ENCODE measurements at places on chromosomes 6 and 20. TPM values are rescaled to one million over a fixed set of nuclear protein-coding genes. Genes with fewer than 3 reads are reported as not detected.

DNA sequence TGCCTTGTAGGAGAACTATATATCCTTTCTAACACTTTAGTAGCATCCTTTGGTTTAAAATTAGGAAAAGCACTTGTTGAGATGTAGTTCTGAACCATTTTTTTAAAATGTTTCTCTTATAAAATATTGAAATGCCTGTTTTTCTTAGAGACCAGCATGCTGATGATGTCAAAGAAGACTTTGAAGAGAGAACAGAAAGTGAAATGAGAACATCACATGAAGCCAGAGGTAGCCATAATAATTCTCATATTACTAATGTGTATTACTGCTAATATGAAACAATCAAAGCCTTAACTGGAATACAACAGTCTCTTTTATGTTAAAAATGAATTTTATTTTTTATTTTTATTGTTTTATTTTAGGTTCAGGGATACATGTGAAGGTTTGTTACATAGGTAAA lies 102.0 kb downstream of the SAMD3 start:
- H3K36me3 ChIP-seq: peaks cover 33% of the 10 kb centered on the region
- H3K27ac ChIP-seq: peak overlapping the region; percentile 25
- H3K4me1 ChIP-seq: peaks cover 14% of the 10 kb centered on the region
- H3K4me3 ChIP-seq: no peak overlapping the region
- no peaks in the 10 kb centered on the region for H3K27me3 ChIP-seq

GRCh38 chr6:158848490-158848895 lies 29.3 kb upstream of the EZR start:
- H3K27ac ChIP-seq: no peak overlapping the region
- no peak overlapping the region for H3K4me3 ChIP-seq
- peaks cover 2% of the 10 kb centered on the region for H3K36me3 ChIP-seq
- no peak for DNase-seq
- peaks cover 3% of the 10 kb centered on the region for H3K27me3 ChIP-seq

DNA sequence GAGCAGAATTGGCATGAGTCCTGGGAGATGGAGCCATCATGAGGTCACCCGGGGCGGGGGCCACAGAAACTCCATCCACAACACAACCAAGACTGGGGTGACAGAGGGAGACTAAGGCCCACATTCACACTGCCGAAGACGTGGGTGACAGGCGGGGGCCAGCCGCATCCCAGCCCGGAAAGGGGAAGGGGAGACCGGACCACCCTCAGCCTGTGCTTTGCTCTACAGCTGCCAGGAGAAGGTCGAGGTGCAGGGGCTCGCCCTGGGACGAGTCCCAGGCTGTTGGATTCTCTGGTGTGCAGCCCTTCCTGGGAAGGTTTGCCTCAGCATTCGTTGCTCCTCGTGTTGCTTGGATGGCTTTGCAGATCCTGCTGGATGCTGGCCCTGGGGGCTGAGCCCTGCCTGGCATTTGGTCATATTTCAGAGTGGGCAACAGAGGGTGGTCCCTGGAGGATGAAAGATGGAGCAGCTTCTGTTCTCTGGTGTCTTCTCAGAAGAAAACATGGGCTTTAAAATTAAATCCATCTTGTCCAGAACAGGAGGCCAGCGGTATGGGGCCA lies 328.9 kb downstream of the TAF4 start:
- no peaks in the 10 kb centered on the region for H3K27me3 ChIP-seq
- DNase-seq: no peak
- no peak overlapping the region for H3K4me3 ChIP-seq
- H3K36me3 ChIP-seq: no peaks in the 10 kb centered on the region
- no peak overlapping the region for H3K27ac ChIP-seq

GRCh38 chr6:79544939-79545450 lies 7.8 kb upstream of the LCA5 start:
- no peaks in the 10 kb centered on the region for H3K27me3 ChIP-seq
- H3K4me1 ChIP-seq: peaks cover 11% of the 10 kb centered on the region
- no peaks in the 10 kb centered on the region for H3K36me3 ChIP-seq
- H3K27ac ChIP-seq: no peak overlapping the region
- no peak for DNase-seq

- DNase-seq: peak; percentile 45
- H3K27me3 ChIP-seq: no peaks in the 10 kb centered on the region
- H3K36me3 ChIP-seq: no peaks in the 10 kb centered on the region
Observed at GRCh38 chr6:111642463-111643158, 36.9 kb upstream of the TRAF3IP2 start.

DNA sequence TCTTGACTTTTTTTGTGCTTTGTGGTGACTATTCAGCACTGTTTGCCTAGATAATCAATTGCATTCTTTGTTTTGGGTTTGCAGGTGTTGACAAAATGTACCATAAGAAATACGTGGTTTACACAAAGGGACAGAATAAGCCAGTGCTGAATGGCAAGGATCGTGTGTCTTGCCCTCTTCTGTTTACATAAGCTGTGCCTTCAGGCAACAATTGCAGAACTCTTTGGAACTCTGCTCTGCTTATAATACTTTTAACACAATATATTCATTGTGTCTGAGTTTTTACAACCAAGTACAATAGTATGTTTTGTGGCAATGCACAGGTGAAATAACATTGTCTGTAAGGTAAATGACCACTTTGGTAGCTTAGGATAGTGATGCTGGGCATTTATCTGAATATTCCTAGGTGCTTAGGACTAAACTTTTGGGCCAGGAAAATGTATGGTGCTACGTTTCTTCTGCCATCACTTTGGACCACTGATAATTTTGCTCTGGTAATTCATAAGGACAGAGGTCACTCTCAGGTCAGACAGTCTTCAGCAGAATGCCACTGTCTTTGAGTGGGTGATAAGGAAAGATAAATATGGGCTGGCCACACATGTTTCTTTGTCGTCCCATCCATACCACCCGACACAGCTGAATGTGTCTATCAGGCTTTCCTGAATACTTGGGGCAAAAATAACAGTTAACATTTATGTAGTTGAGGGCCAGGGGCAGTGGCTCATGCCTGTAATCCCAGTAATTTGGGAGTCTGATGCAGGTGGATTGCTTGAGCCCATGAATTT lies 344.6 kb upstream of the IMPG1 start:
- no peaks in the 10 kb centered on the region for H3K27me3 ChIP-seq
- DNase-seq: no peak
- no peak overlapping the region for H3K4me3 ChIP-seq
- no peak overlapping the region for H3K27ac ChIP-seq

DNA sequence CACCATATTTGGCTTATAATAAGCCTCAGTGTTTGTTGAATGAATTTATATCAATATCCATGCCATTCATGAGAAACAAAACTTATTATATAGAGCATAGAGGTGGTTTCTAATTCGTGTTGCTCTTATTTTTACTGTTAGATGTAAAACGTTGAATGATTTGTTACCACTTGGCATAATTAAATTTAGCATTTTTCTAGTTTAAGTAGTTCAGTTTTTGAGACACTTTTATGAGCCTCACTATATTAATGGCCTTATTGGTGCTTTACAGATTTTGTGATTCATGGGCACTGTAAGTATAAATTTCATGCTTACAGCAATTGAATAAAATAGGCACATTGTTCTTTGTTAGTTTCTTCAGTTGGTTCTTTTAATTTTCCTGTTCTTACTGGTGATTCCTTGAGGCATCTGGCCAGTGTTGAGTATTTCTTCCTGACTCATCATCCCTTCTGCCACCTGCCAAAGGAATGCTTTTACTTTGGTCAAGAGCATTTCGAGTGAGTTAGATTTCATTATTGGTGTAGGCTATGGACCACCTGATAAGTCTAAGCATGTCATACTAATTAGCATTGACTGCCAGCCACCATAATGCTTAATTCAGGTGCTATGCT lies 34.8 kb downstream of the CDKAL1 start:
- no peaks in the 10 kb centered on the region for H3K27me3 ChIP-seq
- DNase-seq: no peak
- H3K4me1 ChIP-seq: peaks cover 24% of the 10 kb centered on the region
- H3K27ac ChIP-seq: no peak overlapping the region
- peaks cover 12% of the 10 kb centered on the region for H3K36me3 ChIP-seq
- H3K4me3 ChIP-seq: no peak overlapping the region

DNA sequence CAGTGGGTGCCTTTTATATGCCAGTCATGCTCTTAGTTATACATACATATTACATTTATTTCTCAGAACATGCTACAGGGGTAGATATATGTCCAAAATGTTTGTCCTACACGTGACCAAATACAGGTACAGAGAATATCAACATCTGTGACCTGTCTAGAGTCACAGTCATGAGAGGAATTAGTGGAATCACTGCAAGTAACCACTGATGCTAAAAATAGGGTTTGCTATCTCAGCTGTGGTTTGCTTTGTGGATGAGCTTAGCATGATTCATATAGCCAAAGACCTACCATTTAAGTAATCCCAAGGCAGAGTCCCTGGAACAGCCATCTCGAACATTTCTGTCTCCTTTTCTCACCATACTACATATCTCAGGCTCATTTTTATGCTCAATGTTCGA lies 32.3 kb downstream of the GSTA3 start:
- H3K36me3 ChIP-seq: no peaks in the 10 kb centered on the region
- peaks cover 7% of the 10 kb centered on the region for H3K4me1 ChIP-seq
- no peak for DNase-seq
- H3K4me3 ChIP-seq: no peak overlapping the region
- H3K27ac ChIP-seq: no peak overlapping the region
- H3K27me3 ChIP-seq: peaks cover 5% of the 10 kb centered on the region

GRCh38 chr6:79672631-79673111 lies 41.5 kb downstream of the SH3BGRL2 start:
- H3K4me3 ChIP-seq: no peak overlapping the region
- no peaks in the 10 kb centered on the region for H3K27me3 ChIP-seq
- peaks cover 2% of the 10 kb centered on the region for H3K36me3 ChIP-seq
- no peak for DNase-seq
- H3K4me1 ChIP-seq: peaks cover 28% of the 10 kb centered on the region

- H3K4me1 ChIP-seq: no peaks in the 10 kb centered on the region
- no peaks in the 10 kb centered on the region for H3K27me3 ChIP-seq
- DNase-seq: no peak
- H3K4me3 ChIP-seq: no peak overlapping the region
- H3K27ac ChIP-seq: no peak overlapping the region
Observed at GRCh38 chr6:21692721-21693120, 99.2 kb downstream of the SOX4 start.

GRCh38 chr20:43022081-43022480 lies 167.6 kb downstream of the PTPRT start:
- H3K27ac ChIP-seq: no peak overlapping the region
- no peak overlapping the region for H3K4me3 ChIP-seq
- H3K27me3 ChIP-seq: no peaks in the 10 kb centered on the region
- H3K36me3 ChIP-seq: no peaks in the 10 kb centered on the region

DNA sequence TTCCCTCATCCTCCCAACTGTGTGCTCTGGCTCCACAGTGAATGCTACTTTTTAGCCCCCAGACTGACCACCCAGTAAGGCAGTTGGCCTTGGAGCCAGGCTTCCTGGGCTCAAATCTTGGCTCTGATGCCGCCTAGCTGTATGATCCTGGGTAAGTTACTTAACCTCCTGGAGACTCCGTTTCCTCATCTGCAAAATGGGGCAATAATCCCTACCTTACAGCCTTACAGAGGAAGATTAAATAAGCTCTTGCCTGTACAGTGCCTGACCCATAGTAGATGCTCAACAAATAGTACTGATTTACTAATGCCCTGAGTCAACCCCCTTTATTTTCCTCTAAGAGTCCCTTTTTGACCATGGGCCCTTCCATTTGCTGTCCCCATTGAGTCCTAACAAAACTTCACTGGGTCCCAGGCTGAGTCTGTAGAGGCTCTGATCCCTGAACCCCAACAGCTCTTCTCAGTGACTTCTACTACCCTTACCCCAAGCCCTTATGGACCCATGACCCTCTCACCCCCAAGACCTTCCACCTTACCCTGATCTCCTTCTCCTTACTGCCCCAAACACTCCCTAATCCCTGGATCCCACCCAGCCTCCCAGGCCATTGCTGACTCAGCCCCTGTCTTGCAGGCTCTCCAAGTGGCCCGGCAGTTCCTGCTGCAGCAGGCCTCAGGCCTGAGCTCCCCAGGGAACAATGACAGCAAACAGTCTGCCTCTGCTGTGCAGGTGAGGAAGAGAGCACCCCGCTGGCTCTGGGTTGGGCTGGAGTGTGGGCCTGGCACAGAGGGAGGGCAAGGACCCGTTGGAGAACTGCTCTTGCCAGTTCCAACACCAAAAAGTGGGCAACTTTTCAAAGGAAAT lies 31.4 kb downstream of the FOXP4 start:
- H3K4me3 ChIP-seq: no peak overlapping the region
- no peak for DNase-seq
- peaks cover 3% of the 10 kb centered on the region for H3K27me3 ChIP-seq

DNA sequence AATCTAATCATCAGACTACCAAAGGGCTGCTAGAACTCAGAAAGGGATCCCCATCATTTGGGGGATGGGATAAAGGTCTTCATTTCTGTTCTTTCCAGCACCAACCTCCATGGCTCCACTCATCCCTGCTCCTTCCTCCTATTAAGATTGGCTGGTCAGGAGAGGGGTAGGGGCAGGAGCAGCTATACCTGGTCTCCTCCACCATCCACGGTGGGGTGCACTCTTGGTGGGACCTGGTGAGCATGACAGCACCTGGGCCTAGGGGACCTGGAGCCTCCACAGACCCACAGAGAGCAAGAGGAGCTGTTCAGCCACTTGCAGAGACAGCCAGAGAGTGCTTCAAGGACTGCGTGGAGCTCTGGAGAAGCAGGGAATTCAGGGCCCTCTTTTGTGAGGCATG lies 6.1 kb upstream of the ULBP2 start:
- DNase-seq: no peak
- H3K27me3 ChIP-seq: peaks cover 91% of the 10 kb centered on the region
- no peak overlapping the region for H3K4me3 ChIP-seq
- H3K4me1 ChIP-seq: peaks cover 39% of the 10 kb centered on the region

GRCh38 chr20:22729180-22729579 lies 144.8 kb upstream of the FOXA2 start:
- no peaks in the 10 kb centered on the region for H3K4me1 ChIP-seq
- H3K27ac ChIP-seq: no peak overlapping the region
- no peak overlapping the region for H3K4me3 ChIP-seq
- no peaks in the 10 kb centered on the region for H3K27me3 ChIP-seq

GRCh38 chr6:134379076-134379475 lies 61.2 kb upstream of the SGK1 start:
- H3K4me3 ChIP-seq: no peak overlapping the region
- peaks cover 29% of the 10 kb centered on the region for H3K4me1 ChIP-seq
- DNase-seq: no peak
- H3K27me3 ChIP-seq: no peaks in the 10 kb centered on the region

DNA sequence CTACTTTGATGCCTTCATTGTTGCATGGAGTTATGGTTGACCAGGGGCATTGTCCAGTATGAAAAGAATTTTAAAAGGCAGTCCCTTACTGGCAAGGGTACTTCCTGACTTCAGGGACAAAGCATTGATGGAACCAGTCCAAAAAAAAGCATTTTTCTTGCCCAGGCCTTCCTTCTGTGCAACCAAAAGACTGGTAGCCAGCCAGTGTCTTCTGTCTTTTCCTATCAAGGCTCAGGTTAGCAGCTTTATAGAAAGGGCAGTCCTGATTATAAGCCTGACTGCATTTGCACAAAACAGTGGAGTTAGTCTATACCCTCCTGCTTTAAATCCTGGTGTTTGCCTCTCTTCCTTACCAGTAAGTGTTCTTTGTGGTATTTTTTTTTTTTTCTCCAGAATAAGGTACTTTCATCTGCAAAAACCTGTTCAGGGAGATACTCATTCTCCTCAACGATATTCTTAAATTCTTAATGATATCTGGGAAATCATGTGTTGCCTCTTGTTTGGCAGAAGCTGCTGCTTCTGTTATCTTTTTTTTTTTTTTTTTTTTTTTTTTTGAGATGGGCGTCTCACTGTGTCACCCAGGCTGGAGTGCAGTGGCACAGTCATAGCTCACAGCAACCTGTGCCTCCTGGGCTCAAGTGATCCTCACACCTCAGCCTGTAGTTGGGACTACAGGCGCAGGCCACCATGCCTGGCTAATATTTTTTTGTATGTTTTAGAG lies 33.9 kb downstream of the SCAF8 start:
- H3K36me3 ChIP-seq: peaks cover 27% of the 10 kb centered on the region
- no peak overlapping the region for H3K27ac ChIP-seq
- DNase-seq: no peak
- H3K4me1 ChIP-seq: peaks cover 23% of the 10 kb centered on the region
- no peaks in the 10 kb centered on the region for H3K27me3 ChIP-seq

The KPNA5 gene
- total RNA-seq: 14.1 TPM

The PAX1 gene
- total RNA-seq: not detected

The MYCT1 gene
- not detected for total RNA-seq

Measured in activated CD4-positive, alpha-beta T cell treated with anti-CD3 and anti-CD28 coated beads, Interleukin-2, amount 10 ng/mL, durations not matched to agents 7 days and 5 days (primary cell).